ENCODE measurements at places on chromosomes 6 and 20.

DNA sequence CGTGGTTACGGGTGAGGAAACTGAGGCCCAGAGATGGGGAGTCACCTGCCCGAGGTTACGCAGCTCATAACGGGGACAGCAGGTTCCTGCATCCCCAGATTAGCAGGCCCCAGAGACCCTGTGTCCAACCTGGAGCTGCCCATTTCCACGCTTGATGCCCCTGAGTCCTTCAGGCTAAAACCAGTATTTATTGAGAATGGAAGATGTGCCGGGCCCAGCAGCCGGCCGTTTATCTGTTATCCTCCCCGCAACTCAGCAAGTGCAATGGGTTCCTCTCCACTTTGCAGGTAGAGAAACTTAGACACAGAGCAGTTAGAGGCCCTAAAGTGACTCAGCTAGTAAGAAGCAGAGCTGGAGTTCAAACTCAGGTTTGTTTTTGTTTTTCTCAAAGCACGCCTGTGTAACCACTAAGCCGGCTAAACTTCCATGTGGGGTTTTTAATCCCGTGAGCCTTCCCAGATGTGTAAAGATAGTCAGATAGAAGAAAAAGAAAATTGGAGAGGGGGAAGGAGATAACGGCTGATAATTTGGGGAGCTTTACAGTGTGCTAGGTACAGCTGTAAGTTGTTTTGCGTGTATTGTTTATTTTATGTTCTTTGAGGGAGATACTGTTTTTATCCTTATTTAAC, 775 bp downstream of the PFDN4 start:
- DNase-seq, result peak; percentile 54

- no peak for DNase-seq
Observed at GRCh38 chr6:129593233-129593564, 116.8 kb downstream of the ARHGAP18 start.

- no peak for DNase-seq
Observed at GRCh38 chr6:1947922-1948321, 297.5 kb downstream of the GMDS start.

- peak; percentile 55 for DNase-seq
Observed at GRCh38 chr6:125918681-125919566, 37.6 kb upstream of the HINT3 start.

DNA sequence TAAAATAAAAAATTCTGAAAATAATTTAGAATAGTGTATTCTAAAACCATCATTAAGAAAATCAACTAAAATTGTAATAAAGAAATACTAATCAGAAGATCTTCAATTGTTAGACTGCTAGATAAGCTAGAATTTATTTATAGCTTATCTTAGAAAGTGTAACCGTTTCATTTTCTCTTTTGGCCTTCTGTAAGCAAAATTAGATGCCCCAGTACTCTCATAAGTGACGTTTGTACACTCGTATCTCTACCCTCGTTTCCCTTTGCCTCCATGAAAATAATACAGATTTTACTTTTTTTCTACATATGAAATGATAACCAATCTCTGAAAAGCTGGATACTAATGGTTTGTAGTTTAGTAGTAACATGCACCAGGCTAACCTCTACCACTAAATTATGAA, 19.8 kb downstream of the DSE start:
- no peak for DNase-seq

DNA sequence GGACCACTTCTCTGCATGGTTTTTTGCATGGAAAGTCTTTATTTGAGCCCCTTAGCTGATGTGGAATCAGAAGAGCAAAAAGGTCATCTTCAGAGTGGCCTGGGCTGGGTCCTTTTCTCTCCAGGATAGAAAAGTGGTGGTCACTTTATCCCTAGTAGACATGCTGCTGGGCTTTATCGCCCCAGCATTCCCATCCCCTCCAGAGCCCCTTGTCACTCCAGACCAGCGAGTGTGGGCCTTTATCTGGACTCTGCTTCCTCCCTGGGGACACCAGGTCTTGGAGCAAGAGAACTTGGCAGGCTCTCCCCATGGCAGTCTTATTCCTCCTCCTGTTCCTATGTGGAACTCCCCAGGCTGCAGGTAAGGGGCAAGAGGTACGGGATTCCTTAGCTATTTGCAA, at the start of gene LY6G6F:
TSS of gene LY6G6F (plus strand) at position 268 of the 400 bp plus-strand sequence. CDS start at position 309, 41 bp downstream.
- no peak for DNase-seq

- no peak for DNase-seq
Observed at GRCh38 chr20:32828029-32828680, 8.4 kb downstream of the MAPRE1 start.

GRCh38 chr6:162090734-162091133, 636.8 kb downstream of the PRKN start:
- no peak for DNase-seq

- no peak for DNase-seq
Observed at GRCh38 chr6:161838306-161839035, 564.6 kb upstream of the AGPAT4 start.

DNA sequence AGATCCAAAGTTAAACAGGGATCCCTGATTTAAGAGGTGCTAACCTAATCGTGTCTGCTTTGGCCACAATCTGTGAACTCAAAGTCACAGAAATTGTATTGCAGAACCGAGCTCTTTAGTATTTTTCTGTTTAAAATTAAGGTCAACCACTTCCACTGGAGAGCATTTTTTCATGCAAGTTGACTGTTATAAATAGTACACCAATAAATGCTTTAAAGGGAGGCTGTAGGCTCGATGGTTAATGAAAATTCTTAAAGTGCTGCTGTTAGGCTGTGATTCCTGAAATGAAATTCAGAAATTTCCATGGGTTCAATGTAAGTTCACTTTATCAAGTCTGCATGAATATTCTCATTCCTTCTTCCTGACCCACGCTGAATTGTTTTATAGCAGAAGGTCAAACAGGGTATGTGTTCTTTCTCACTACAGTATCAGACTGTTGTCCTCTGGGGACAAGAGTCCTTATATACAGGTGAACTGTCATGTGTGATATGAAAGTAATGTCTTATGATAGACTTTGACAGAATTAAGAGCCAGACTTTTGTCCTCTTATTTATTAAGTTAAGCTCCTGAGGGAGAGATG, 92.5 kb upstream of the HDGFL1 start:
- DNase-seq, result no peak

GRCh38 chr6:154234019-154234772, 122.4 kb downstream of the IPCEF1 start:
- DNase-seq, result no peak

DNA sequence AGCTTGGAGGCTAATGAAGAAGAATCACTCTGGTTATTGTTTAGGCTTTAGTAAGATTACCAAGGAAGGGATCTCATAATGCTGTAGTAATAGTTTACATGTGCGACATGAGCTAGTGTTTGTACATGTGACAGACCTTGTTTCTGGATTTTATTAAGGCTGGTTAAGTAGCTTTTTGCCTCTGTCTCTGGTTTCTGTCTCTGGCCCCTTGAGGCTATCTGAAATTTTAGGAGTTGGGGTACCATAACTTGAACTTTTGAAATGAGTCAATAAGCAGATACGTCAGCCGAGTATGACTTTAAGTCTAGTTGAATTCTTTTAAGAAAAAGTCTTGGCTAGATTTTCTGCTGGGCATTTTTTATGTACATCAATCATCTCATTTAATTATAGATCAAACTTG, 9.5 kb downstream of the CBFA2T2 start:
- no peak for DNase-seq

DNA sequence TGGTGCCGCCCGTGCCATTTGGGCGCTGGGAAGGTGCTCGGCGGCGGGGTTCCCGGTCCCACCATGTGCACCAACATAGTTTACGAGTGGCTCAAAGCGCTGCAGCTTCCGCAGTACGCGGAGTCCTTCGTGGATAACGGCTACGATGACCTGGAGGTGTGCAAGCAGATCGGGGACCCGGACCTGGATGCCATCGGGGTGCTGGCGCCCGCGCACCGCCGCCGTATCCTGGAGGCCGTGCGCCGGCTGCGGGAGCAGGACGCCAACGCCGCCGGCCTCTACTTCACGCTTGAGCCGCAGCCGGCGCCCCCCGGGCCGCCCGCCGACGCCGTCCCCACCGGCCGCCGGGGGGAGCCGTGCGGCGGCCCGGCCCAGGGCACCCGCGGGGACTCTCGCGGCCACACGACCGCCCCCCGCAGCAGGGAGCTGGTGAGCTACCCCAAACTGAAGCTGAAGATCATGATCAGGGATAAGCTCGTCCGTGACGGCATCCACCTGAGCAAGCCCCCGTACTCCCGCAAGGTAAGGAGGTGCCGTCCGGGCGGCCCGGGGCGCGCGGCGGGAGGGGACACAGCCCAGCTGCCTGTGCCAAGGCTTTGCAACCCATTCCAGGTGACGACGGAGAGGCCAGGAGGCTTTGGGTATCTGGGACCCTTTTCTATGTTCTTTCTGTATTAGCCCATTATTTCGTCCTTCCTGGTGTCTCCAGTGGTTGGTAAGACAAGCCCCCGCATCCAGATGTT, 547 bp downstream of the SAMD5 start:
- peak; percentile 52 for DNase-seq

- DNase-seq, result no peak
Observed at GRCh38 chr20:54938707-54939106, 463.3 kb downstream of the DOK5 start.

DNA sequence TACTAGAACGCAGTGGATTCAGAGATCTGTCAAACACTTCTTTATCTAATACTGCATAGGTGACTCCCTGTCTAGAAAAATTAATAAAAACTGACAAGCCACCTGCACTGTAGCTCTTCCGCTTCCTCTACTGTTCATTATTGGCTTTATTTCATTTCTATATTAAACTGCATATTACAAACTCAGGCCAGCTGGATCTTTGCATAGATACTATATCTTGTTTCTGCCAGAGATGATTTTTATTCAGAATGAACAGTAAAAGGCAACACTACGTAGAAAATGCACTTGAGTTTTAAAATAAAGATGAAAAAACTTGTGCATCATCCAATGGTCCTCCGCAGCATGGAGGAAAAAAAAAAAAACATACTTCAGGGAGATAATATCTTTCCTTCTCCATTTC, 508.3 kb downstream of the PRKN start:
- DNase-seq, result no peak

DNA sequence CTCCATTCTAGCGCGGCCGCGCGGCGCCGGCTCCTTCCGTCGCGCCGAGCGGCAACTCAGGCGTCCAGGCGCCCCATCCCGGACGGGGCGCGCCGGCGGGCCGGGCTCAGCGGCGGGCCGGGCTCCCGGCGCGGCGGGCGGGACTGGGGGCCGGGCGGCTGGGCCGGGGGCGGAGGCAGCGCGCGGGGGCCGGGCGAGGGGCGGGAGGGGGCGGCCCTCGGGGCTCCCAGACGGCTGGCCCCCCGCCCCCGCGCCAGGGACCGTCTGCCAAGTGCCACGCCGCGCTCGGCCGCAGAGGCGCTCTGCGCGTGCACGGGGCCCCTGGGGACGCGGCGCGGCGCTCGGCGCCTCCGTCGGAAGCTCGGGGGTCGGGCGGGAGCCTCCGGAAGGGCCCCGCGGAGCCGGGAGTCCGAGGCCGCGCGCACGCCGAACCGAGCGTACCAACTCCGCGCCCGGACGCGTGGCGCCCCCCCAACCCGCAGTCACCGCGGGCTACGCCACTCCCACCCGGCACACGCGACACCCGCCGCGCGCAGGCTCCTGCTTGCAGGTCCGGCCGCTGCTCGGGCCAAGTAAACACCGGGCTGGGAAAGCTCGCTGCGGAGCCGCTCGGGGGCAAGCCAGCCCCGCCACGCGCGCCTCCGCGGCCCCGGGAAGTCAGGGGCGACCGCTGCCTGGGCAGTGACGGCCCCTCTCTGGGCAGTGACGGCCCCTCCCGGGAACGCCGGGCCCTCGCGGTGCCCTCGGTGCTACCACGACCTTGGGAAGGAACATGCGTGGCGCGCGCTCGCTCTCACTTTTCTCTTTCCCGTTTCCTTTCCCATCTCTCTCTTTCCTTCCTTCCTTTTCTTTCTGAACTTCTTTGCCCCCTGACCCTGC, at the start of gene PREX1:
TSS of gene PREX1 (minus strand) at position 145 of the 879 bp plus-strand sequence. CDS start at position 6, 139 bp downstream.
- peak; percentile 80 for DNase-seq

GRCh38 chr6:3296078-3296477, 37.3 kb downstream of the PSMG4 start:
- DNase-seq, result no peak

GRCh38 chr20:37276494-37277252, 12.8 kb upstream of the MANBAL start:
- peak; percentile 74 for DNase-seq

- DNase-seq, result no peak
Observed at GRCh38 chr6:155221086-155221485, 42.7 kb upstream of the CLDN20 start.

DNA sequence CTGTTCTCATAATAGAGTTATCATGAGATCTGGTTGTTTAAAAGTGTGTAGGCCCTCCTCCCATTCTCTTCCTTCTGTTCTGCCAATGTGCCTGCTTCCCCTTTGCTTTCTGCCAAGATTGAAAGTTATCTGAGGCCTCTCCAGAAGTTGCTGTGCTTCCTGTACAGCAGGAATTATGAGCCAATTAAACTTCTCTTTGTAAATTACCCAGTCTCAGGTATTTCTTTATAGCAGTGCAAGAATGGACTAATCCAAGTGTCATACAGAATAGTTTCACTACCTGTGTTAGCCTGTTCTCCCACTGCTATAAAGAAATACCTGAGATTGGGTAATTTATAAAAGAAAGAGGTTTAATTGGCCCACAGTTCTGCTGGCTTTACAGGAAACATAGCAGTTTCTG, 100.0 kb downstream of the CD24 start:
- no peak for DNase-seq

GRCh38 chr20:8505476-8506200, 373.6 kb downstream of the PLCB1 start:
- DNase-seq, result no peak

DNA sequence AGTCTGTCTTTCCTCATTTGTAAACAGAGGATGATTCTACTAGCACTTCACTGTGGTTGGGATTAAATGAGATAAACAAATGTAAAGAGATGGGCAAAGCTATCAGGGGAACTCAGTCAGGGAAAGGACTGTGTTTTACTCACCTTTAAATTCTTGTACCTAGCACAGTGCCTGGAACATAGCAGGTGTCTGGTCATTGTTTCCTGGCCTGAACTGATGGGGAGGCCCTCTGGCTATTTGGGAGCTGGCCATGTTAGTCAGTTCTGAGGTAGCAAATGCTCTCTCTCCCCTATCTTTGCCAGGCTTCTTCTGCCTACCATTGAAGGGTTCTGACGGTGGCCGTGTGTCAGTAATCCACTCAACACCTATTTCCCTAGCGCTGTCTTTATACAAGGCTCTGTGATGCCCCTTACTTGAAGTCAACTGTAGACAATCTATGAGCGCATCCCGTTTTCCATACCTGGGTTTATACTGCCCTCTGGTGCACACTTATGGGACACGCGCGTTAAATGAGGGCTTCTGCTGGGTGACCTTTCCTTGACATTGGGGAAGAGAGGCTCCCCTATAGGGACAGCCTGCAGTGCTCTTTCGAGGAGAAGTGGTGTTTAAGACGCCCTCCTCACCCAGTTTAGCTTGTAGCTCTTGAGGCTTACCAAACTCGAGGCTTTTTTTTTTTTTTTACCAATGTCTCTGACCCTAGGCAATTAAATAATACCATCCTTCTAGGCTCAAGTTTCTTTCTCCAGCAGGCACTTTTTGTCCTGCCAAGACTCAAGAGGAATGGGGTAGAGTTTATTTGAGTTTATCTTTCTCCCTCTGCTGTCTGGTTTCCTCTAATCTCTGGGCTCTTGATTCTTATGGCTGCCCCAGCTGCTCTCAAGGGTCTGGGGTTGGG, 4.0 kb upstream of the SPATS1 start:
- DNase-seq, result peak; percentile 83

All from hepatocyte (in vitro differentiated cells).